ENCODE measurements at places on chromosomes 11 and 22. TPM values are rescaled to one million over a fixed set of nuclear protein-coding genes. Genes with fewer than 3 reads are reported as not detected.

ELFN2 gene
- not detected for total RNA-seq

CCDC15 gene
- 5.1 TPM for total RNA-seq

DLG2 gene
- 2.7 TPM for total RNA-seq

GLB1L3 gene
- total RNA-seq: not detected

C11orf98 gene
- 22.4 TPM for total RNA-seq

OR56A4 gene
- total RNA-seq: not detected

KCNJ1 gene
- not detected for total RNA-seq

SCO2 gene
- total RNA-seq: 2.4 TPM

NELL1 gene
- 6.3 TPM for total RNA-seq

GPR83 gene
- total RNA-seq: not detected

Data from placental epithelial cell (primary cell).